ENCODE measurements at places on chromosomes 5 and 9.
A peak's percentile ranks its signal among the peaks of the same experiment; 100 is the strongest.

- no peak for DNase-seq
Observed at GRCh38 chr5:89707891-89708290, 701.7 kb downstream of the CETN3 start.

- DNase-seq = no peak
Observed at GRCh38 chr5:17732351-17732923, 98.2 kb downstream of the TAF11L14 start.

DNA sequence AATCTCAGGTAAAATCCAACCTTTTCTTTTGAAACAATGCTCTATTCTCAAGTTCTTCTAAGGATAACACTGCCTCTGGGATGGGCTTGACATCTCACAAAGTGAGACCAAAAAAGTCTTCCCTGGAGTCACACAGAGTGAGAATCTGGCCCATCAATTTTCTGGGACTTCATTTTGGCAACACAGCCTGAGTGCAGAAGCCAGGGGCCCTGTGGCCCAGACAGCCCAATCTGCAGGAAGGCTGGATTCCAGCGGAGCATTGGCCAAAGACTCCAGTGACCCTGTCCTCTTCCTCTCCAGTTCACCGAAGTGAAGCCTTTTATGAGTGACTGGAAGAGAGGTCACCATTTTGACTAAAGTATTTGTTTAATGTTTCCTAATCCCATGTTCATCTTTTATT lies 105.1 kb downstream of the PLK2 start:
- no peak for DNase-seq

DNA sequence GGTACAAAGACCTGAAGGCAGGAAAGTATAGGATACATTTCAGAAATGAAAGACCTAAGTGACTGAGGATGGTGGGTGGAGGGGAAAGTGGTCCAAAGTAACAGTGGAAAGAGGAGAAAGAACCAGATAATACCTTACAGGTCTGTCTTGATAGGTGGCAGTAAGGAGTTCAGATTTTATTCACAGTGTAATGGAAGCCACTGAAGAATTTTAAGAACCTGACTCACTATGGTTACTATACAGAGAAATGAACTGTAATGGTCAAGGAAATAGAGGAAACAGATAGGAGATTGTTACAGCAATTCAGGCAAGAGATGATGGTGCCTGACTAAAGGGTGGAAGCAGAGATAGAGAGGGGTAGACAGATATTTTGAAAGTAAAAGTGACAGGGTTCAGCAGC lies 46.5 kb downstream of the EPB41L4A start:
- no peak for DNase-seq

- DNase-seq = no peak
Observed at GRCh38 chr5:82011761-82012160, 39.9 kb downstream of the ATG10 start.

- peak; percentile 97 for DNase-seq
Observed at GRCh38 chr5:132446621-132447020, 44.0 kb downstream of the IRF1 start.

DNA sequence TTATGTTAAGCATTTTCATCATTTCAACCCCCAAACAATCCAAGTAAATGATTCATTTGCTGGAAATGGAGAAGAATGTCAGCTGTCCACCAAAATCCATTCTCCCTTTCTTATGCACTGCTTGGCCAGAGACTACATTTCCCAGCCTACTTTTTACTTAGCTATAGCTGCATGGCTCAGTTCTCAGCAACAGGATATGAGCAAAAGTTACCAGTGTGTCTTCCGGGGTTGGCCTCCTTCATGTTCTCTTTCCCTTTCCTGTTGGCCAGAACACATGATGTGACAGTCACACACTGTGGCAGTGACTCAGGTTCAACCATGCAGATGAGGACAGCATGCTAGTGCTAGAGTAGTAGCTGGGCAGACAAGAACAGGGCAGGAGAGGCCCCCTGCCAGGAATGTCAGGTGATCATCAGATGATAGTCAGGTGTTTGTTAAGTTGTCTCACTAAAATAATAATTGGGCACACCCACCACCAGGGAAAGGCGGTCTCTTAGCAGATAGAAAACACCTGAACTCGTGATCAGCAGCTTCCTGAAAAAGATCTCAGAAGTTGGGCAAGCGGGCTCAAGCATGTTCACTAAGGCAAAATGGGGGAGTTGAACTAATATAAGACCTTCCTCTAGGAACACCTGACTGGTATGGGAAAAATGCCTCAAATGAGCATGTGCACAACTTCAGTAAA lies 12.2 kb downstream of the GPR150 start:
- DNase-seq = no peak

- DNase-seq = peak; percentile 23
Observed at GRCh38 chr5:10863763-10864383, 102.8 kb upstream of the DAP start.

DNA sequence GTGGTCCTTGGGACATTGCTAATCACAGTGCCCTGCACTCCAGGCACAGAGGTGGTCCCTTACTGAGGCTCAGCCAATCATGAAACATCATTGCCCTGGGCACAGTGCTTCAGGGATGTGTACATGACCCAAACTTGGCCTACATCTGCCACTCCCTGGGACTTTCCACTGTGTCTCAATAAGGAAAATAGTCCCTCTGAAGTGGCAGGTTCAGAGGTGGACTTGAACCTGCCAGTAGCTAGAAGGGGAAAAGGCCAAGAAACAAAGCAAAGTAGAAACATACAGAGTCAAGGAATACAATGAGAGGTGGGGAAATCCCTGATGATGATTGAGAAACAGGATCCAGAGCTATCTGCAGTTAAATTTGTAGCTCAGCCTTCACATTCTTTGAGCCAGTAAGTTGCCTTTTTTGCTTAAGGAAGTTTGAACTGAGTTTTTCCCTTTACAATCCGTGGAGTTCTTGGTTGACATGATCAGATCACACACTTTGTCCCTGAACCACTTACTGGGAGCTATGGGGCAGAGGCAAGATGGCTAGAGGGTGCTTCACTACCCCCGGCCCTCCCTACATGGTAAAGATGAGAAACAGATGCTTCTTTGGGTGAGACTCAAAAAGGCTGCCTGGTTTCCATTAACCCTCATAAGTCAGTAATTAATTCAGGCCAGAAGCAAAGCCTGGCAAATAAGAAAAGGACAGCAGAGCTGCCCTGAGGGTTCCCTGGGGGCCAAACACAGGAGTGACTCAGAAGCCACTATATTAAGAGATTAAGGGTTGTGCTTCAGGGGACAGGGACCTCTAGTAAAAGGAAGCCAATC lies 57.6 kb downstream of the SH3TC2 start:
- no peak for DNase-seq

- DNase-seq = no peak
Observed at GRCh38 chr9:4108754-4109465, 191.0 kb downstream of the GLIS3 start.
